Tongue (tissue), 3 donors: ENCODE measurements at places on chromosomes 11 and 22. TPM values are rescaled to one million over a fixed set of nuclear protein-coding genes. Genes with fewer than 3 reads are reported as not detected.

DNA sequence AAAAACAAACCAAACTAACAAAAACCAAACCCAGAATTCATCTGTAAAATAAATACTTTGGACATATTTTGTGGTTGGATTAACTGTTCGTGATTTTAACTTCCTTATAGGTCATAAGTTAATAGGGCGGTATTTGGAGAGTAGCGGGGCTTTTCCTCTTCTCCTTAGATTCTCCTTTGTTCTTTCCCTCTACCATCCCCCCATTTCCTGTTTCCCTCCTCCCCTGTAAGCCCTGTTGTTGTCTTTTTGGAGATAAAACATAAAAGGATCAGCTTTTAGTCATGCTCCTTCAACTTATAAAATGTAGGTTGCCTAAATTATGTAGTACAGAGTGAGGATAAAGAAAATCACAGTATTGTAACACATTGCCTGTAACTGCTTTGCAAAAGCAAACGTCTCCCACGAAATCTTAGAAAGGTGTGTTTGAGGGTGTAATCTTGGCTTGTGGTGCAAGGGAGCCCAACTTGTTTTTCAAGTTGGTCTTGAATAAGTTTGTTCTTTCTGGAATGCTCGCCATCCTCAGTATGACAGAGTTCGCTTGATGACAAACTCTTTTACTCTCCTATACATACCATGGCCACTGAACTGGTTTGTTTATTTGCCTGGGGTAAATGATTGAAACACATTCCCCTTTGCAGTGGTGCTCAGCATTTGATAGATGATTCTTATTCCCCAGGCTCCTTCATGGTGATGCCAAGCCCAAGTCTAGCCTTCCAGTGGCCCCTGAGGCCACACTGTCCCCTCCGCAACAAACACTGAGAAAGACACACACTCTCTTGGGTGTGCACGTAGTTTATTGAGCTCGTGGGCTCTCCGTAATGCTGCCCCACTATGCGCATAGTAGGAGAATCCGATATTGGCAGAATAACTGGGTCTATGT is 49.4 kb downstream of the TEAD1 start:
- peak; percentile 63 for DNase-seq

RFPL3 gene
- total RNA-seq: not detected

LARGE1 gene
- 18.3 TPM for total RNA-seq

GRCh38 chr11:65911682-65912568 is 6.9 kb downstream of the C11orf68 start:
- peak; percentile 64 for DNase-seq

DNA sequence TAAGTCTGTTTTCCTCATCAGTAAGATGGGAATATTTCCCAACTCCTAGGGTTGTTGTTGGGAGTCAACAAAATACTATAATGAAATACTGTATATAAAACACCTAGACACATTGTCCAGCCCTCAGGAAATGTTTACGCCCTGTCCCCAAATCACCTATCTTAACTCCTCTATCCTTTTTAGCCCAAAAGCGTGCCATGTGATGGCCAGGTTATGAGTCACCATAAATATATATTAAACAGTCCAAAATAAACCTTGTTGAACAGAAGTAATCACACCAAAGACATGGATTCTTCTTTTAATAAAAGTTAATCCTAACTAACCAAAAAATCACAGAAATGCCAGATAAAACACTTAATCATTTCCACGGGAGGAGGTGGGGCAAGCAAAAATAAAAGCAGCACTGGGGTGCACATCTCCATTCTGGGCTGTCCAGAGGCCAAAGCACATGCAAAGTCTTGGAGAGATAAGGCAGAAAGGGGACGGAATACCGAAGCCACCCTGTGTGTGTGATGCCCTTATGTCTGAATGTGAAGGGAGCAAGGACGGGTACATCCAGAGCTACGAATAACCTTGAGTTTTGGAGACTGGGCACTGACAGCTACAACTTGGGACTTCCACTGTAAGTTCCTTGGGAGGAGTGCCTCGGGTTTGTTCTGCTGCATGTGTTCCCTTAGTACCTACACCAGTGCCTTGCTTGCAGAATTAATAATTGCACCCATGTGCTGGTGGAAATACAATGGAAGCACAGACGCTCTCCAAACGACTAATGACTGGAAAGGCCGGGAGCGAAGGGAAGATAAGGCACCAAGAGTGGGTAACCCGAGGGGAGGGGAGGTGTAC is 1.1 kb downstream of the OSBP start:
- DNase-seq: peak; percentile 26

- DNase-seq: no peak
Observed at GRCh38 chr22:19744350-19745006, 16.1 kb upstream of the TBX1 start.

DNA sequence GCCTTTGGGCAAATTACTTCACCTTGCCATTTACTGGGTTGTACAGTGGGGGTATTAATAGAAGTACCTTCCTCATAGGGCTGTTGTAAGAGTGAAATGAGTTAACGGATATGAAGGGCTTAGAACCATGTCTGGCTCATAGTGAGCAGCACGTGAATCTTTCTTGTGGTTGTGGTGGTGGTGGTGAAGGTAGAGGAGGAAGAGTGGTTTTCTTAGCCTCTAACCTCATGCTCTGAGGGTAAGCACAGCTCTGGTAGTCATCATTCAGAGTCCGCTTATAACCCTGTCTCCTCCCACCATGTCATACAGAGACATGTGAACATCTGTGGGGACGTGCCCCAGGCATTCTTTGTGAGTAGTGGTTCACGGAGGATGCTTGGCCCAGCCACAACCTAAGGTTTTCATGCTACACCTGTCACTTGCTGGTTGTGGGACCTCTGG is 43.6 kb downstream of the TEAD1 start:
- no peak for DNase-seq

- no peak for DNase-seq
Observed at GRCh38 chr11:130891326-130891725, 25.0 kb downstream of the SNX19 start.

TBX10 gene
- total RNA-seq: not detected

THY1 gene
- total RNA-seq: 49.6 TPM

DNA sequence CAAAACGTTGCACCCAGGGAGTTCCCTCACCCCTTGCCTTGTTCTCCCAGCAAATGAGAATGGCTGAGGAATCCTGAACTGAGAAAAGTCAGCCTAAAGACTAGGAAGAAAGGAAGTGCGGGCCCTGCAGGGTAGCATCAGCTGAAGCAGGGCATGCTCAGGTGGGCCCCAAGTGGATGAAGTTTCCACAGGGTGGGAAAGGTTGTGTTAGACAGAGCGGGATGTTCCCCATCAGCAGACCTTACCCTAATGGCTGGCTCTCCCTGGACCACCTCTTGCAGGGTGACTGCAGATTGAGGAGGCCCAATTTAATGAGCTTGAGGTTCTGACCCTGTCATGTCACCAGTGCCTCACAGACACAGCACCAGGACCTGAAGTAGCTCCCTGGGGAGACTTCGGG is 81.5 kb upstream of the MYOD1 start:
- DNase-seq: no peak

KCNQ1OT1 gene
- 10.3 TPM for total RNA-seq

DNA sequence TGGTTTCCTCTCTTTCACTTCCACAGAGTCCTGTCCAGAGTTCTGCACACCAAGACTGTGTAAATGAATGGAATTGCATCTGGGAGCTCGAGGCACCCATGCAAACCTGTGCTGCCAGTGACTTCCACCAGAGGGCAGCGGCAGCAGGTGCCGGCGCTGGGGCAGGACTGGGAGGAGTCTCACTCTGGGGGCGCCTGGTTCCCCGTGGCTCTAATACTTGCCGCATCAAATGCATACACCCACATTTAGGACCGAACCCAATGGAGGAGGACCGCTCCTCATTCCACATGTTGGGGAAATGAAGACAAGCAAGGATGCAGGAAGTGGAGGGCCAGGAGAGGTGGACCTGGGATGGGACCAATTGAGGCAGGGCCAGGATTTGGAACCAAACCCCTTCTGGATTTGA is 1.1 kb upstream of the CD6 start:
- peak; percentile 43 for DNase-seq

P2RX6 gene
- total RNA-seq: 19.3 TPM

GRCh38 chr11:94786264-94787126 is 18.3 kb downstream of the AMOTL1 start:
- peak; percentile 58 for DNase-seq

FOLH1 gene
- total RNA-seq: 6.1 TPM

TMPRSS6 gene
- not detected for total RNA-seq

CCDC188 gene
- total RNA-seq: 1.1 TPM

GRCh38 chr11:77065878-77066228 is 918 bp upstream of the CAPN5 start:
- DNase-seq: peak; percentile 59
